ENCODE measurements at places on chromosomes 12 and 14.

- DNase-seq, result no peak
Observed at GRCh38 chr12:108693186-108693730, 38.1 kb downstream of the CORO1C start.

DNA sequence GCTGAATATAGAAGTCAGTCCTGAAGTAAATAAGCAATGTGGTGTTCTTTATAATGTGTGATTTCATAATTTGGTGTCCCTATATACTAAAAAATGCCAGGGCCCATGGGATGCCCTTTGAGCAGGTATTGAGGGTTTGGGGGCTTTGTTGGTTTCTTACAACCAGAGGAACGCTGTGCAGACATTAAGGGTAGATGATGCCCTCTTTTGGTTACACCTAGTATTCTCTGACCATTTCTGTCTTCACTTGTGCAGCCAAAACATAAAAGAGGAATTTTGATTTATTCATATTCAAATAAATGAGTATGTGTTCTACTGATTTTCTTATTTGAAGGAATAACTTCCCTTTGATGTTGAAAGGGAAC, 3.0 kb downstream of the LGR5 start:
- DNase-seq, result no peak

DNA sequence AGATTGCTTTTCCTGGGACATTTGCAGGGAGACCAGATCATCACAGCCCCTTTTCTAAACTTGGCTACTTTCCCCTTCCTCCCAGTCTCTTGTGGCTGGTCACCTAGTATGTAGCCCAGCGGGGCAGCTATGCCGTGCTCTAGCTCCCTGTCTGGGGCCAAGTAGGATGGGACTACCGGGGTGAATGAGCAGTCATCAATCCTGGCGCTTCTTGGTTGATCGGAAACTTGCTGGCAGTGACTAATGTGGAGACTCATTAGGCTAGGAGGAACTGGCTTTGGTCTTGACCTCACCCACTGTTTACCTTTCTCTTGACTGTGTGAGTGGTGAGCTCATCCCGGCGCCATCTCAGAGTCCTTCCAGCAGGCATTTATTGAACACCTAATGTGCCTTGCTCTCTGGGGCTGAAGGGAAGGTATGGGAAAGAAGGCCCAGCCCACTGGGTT, 15.9 kb downstream of the PLEKHG3 start:
- no peak for DNase-seq

DNA sequence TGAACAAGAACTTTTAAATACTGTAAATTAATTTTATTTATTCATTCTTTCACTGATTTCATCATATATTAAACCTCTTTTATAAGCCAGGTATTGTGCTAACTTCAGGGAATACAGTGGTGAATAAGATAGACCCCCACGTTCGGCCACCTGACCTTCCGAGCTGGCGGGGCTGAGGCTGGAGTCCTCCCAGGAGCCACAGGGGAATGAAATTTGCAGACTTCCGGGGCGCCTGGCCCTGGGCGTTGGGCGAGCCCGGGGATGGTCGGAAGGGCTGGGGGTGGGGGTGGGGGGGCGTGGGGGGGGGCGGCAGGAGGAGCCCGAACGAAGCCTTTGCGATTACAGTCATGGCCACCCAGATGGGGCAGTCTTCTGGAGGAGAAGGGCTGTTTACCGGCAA, 383.4 kb downstream of the PAWR start:
- DNase-seq, result no peak

GRCh38 chr12:24252602-24253001, 303.1 kb upstream of the SOX5 start:
- DNase-seq, result no peak

DNA sequence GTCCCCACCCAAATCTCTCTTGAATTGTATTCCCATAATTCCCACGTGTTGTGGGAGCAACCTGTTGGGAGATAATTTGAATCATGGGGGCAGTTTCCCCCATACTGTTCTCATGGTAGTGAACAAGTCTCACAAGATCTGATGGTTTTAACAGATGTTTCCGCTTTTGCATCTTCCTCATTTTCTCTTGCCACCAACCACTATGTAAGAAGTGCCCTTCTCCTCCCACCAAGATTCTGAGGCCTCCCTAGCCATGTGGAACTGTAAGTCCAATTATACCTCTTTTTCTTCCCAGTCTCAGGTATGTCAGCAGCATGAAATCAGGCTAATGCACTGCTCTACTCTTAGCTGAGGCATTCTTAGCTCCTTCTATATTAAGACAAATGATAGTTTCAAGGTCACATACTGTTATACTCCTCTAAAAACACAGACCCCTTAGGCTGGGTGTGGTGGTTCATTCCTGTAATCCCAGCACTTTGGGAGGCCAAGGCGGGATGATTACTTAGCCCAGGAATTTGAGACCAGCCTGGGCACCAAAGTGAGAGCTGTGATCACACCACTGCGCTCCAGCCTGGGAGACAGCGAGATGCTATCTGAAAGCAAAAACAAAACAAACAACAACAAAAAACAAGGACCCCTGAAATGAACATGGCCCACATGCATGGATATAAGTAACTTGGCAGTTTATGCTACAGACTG, 3.6 kb downstream of the SCAF11 start:
- no peak for DNase-seq

DNA sequence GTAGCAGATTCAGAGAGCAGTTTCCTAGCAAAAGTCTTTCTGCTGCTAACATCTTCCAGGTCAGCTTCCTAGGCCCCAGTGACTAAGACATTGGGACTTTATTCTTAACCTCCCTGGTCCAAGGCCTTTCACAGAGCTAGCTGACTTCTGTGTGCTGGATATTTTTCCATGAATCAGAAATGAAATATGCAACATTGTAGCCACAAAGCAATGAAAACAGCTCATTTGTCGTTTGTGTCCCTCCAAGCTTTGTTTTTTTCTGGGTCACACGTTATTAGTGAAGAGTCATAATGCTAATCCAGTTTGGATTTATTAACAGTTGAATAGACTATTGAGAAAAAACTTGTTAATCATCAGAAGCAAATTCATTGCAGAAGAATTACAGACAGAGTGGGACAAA, 82.4 kb downstream of the ARF6 start:
- no peak for DNase-seq

GRCh38 chr14:94322648-94323570, at the start of gene SERPINA6:
Gene SERPINA6, minus strand, starts transcription at chr14:94323336. Its CDS starts 8,688 bp downstream, at chr14:94314648.
- no peak for DNase-seq
